T-helper 22 cell (primary cell): ENCODE measurements at places on chromosomes 4 and X.

GRCh38 chr4:87019246-87019791 is 84.5 kb downstream of the AFF1 start:
- DNase-seq = no peak

DNA sequence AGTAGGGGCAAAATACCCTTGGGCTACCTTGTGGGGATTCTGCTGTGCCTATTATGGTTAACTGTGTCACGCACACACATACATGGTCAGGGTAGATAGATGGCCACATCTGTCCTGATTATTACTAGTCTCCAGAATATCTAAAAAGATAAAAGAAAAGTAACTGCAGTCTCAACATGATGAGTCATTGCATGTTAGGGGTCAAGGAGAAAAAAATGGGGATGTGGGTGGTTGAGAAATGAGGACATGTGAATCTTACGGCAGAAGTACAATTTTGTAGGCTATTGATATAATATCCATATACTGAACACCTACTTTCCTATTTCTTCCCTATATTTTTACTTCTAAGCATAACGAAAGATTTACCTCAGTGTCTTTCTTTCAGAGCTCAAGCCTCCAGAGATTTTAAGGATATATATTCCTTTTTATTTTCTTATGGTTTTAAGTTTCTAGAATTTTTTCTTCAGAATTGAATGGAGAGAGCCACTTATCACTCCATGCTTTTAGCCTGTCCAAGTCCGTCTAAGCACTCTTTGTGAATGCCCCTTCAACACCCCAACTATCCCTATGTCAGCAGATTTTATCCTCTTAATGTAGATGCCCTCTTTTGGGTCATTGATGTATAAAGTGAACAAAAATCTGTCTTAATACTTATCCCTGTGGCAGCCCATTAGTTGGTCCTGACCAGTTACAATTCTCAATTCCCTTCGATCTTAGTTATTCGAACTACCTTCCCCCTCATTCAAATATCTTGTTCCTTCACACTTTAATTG is 642.2 kb downstream of the IQCM start:
- DNase-seq = no peak

GRCh38 chrX:23656684-23657083 is 10.6 kb upstream of the PRDX4 start:
- DNase-seq = no peak

GRCh38 chrX:136347706-136348105 is 46.9 kb downstream of the ADGRG4 start:
- no peak for DNase-seq

DNA sequence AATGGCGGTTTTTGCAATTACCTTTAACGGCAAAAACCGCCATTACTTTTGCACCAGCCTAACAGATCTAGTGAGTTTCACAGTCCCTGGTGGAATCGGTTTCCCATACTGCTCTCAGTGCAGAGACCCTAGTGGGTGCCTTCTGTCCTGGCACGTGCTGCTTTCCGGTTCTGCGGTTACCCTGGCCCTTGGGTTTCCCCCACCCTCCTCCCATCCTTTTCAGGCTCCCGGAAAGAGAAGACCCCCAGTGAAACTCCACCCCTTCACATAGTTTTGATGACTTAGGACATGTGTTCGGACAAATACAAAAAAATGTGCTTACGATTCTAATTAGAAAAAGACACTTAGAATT is 36.9 kb downstream of the NLGN3 start:
- DNase-seq = peak; percentile 42
